ENCODE measurements at places on chromosomes 1 and 21.

- no peak for DNase-seq
Measured at GRCh38 chr21:15744926-15745325, 15.1 kb downstream of the USP25 start.

GRCh38 chr1:169390303-169390702 is 22.3 kb downstream of the BLZF1 start:
- DNase-seq: no peak

GRCh38 chr1:5287178-5288150 is 633.1 kb downstream of the AJAP1 start:
- no peak for DNase-seq

GRCh38 chr1:156160000-156160742 is 6.8 kb downstream of the SEMA4A start:
- DNase-seq: no peak

GRCh38 chr1:206754011-206754410 is 16.6 kb upstream of the IL19 start:
- DNase-seq: no peak

GRCh38 chr1:238006779-238007178 is 116.1 kb upstream of the ZP4 start:
- no peak for DNase-seq

- DNase-seq: no peak
Measured at GRCh38 chr1:202038688-202039346, 28.4 kb downstream of the ELF3 start.

DNA sequence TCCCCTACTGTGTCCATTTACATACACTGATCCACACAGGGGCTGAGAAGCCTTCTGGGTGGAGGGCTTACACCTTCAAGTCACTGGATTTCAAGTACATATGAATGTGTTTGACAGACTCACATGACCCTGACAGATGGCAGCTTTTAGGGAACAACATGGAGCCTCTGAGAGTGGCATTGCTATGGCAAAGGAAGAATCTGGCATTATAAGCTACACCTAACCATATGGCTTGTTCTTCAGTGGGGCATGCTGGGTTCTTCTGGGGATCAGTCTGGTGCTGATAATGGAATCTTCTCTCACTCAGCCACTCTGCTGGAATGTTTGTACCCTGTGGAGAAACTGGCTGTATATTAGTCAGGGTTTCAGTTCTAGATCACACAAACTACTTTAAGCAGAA is 68.5 kb upstream of the PDE4B start:
- DNase-seq: no peak

Data from AML-193 (cell line).